EL (cell line): ENCODE measurements at places on chromosomes 6 and 20.

DNA sequence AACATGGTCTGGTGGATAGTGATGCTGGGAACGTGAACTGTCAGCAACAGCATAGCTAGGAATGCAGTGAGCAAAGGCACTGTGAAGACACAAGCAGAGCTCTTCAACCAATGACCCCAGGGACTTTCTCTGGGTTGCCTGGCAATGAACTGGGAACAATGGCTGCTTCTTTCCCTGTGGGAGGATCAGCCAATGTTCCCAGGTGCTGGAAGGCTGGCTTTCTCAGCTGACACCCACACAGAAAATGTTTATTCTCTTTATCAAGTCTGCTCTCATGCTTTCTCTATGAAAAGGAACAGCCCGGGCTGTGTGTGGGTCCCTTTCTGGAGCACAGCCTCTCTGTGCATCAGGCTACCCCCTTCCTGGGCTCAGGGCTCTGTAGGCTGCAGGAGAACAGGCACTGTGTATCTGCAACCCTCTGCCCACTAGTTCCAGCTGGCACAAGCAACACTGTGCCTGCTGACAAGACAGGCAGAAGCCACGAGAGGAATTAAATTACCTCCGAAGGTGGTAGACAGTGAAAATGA is 54.2 kb downstream of the HFE start:
- DNase-seq: no peak

DNA sequence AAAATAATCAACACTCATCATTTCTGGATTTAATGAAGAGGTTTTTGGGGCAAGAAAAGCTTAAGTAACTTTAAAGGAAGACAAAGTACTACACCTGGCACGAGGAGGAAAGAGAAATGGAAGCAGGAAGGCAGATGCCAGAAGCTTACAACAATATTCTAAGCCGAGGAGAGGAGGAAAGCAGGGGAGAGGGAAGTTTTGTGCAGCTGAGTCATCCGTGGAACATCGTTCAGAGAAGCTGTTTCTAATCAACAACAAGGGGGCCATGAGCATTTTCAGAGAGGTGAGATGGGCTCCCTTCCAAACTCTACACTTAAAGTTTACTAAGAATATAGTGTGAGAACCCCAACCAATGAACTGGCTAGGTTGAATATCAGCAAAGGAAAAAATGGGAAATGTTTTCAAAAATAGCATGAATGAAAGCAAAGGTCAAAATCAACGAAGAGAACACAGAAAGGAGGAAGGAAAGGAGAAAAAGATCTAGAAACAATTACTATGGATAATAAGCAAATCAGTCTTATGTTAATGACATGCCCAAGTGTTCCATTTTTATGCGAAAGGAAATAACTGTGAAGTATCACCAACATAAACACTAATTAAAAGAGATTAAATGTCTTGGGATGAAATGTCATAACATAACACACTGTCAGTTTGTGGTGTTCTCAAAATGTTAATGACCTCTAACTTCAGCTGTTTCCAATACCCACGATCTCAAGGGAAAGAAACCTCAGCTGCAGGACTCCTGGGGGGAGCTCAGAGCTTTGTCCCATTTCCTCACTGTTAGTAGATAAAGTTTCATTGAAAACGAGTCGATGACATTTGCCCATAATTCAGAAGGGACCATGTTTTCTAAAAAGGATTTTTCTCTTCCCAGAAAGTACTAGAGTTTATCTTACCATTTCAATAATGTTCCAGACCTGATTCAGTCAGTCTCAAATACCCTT is 203.4 kb upstream of the STXBP5 start:
- DNase-seq: peak; percentile 65

GRCh38 chr6:156781861-156782631 is 4.9 kb downstream of the ARID1B start:
- peak; percentile 28 for DNase-seq

DNA sequence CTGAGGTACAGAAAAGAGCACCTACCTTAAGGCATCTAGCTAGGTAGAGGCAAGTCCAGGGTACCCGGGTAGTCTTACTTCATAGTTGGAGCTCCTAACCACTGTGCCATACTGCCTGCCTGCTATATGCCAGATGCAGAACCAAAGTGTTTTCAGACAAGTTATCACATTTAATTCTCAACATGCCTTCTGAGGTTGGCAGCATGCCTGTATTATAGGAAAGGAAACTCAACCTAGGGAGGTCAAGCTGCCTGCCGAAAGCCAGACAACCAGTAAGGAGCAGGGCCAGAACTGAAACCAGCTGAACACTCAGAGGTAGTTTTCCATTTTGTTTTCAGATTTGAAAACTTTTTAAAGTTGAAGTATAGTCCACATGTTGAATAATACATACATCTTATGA is 5.4 kb downstream of the CTNNBL1 start:
- no peak for DNase-seq

GRCh38 chr6:14478381-14479225 is 361.0 kb downstream of the CD83 start:
- no peak for DNase-seq

DNA sequence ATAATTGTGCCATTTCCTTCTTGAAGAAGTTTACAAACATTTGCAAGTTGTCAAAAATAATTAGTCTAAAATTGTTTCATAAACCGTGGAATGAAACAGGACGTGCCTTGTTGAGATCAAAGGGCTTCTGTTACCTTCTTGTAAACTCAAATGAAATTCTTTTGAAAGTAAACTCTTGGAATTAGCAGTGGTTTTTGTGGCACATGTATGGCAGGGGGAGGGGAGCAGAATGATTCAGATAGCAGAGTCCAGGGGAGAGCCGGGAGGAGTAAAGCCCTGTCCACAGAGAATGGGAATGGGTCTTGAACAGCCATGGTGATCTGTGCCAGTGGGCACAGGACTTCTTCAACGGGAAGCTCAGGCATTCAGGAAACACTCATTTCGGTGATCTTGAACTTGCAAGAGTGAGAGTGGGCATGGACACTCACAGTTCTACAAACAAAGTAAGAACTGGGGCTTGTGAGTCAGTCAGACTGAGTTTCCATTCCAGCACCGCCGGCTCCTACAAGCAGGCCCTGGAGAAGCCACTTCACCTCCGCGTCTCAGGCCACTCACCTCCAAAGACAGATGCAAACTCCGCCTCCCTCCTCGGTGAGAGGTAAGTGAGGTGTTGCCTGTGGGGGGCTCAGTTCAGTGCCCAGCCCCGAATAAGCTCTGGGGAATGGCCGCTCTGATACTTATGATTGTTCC is 143.1 kb downstream of the CDH26 start:
- DNase-seq: no peak

DNA sequence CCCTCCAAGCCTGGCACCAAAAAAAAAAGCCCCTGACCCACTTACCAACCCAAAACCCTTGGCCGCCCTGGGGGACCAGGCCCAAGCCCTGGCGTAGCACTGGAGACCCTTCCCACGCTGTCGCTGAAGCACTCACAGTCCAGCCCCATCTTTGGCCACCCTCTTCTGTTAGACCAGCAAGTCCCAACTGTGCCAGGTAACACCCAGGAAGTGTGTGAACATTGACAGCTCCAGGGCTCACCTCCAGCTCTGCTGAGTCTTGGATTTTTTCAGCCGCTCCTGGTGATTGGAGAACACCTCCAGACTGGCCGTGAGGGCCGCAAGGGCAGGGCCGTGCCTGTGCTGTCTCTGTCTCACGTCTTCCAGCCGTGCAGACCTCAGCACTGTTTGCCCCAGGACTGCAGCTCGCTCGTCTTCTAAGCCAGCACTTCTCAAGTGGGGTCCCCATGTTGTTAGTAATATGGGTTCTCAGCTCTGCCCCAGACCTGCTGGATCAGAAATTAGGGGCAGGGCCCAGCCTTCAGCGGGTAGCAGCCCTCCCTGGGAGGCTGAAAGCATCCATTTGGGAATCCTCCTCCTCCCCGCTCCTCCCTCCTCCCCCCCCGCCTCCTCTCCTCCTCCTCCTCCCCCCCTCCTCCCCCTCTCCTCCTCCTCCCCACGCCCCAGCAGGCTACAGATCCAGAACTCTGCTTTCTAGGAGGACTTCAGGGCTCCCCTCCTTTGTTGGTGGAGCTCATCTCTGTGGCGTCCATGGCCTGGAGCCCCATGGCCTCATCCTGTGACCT is 18.1 kb downstream of the NPEPL1 start:
- DNase-seq: no peak

GRCh38 chr6:147906361-147906760 is 397.9 kb downstream of the SAMD5 start:
- DNase-seq: peak; percentile 61

GRCh38 chr6:133432021-133432989 is 191.1 kb downstream of the EYA4 start:
- DNase-seq: no peak

GRCh38 chr20:34948030-34948429 is 7.6 kb downstream of the GSS start:
- peak; percentile 78 for DNase-seq

- DNase-seq: peak; percentile 14
Measured at GRCh38 chr6:25922301-25922700, 8.2 kb downstream of the SLC17A2 start.

DNA sequence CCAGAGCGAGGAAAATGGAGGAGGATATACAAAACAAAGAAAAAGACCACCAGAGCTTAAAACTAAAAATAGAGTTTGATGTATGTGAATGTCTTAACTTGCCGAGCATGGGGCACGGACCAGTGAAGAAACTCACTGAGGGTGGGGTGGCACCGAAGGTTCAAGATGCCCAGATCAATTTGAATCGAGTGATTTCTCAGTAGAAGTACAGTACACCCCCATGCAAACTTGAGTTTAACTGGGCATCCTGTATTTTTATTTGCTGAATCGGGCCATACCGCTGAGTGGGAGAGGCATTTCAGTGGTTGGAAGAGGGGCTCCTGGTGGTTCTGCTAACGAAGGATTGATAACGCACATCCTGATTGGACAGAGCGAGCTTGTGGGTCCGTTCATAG is 81.7 kb downstream of the ANKRD60 start:
- no peak for DNase-seq

GRCh38 chr6:141203902-141204575 is 928.7 kb upstream of the GJE1 start:
- DNase-seq: peak; percentile 28

GRCh38 chr6:31582230-31582643 is at the start of gene LTB:
TSS of gene LTB (minus strand) at chr6:31582424. CDS start at chr6:31582417, 7 bp downstream.
- no peak for DNase-seq

- DNase-seq: no peak
Measured at GRCh38 chr6:22819209-22819608, 249.8 kb downstream of the HDGFL1 start.

GRCh38 chr6:124866040-124866439 is 96.2 kb upstream of the RNF217 start:
- DNase-seq: no peak

GRCh38 chr6:137080711-137081110 is 35.9 kb upstream of the IL20RA start:
- DNase-seq: no peak

- DNase-seq: peak; percentile 80
Measured at GRCh38 chr20:32470025-32470861, 112.1 kb downstream of the ASXL1 start.

DNA sequence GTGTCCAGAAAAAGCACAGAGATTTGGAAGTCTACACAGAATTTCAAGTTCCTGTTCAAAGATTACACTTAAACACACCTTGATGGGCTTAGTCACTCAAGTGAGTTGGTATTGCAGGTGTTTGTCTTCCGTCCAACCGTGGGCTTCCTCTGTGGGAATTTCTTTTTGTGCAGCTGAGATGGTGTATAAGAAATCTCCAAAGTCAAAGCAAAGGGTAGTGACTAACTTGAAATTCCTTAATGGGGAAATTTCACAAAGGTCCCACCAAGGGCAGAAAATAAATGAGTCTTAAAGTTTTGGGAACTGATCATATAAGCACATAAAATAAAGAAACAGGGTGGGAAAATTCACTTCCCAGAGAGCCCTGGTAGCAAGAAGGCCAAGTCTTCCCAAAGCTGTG is 102.0 kb upstream of the TNFAIP3 start:
- no peak for DNase-seq
